ENCODE measurements at places on chromosomes 7 and 10.

DNA sequence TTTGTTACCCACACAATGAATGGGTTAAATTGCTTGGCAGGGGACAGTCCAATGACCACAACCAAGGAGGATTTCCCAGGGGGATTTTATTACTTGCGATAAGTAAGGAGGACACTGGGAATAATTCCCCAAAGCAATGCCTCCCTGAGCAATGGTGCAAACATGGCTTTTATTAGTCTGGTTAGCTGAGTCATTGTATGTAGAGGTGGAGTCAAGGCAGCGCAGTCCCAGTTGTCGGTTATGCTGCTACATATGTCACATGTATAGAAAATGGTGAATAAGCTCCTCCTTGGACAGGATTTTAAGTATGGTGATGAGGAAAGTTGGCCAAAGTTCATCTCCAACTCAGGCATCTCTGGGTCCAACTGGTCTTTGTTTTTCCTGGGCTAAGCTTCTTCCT is 3.9 kb upstream of the TRIM4 start:
- no peak for DNase-seq

GRCh38 chr10:99370993-99371392 is 41.8 kb downstream of the CNNM1 start:
- no peak for DNase-seq

DNA sequence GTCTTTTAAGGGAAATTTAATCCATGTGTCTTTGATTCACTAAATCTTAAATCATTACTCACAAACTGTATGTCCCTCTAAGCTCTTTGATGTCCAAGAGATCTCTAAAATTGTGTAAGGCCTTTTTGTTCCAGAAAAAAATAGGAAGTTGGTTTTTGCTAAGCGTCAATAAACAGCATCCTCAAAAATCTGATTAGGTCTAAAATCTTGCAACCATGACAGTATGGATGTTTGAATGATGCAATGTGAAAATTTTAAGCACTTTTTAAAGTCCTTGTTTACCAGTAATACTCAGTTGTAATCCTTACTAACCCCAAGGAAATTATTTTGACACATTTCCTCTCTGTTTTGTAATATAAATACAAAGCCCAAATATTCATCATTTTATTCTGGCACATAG is 6.8 kb downstream of the MET start:
- DNase-seq, result no peak

- no peak for DNase-seq
Measured at GRCh38 chr7:81957517-81957916, 187.7 kb upstream of the HGF start.

- DNase-seq, result no peak
Measured at GRCh38 chr7:87513735-87514335, 38.4 kb upstream of the ABCB4 start.

Data from caudate nucleus (tissue), 63 donors.